ENCODE measurements at places on chromosomes 6 and 20.

DNA sequence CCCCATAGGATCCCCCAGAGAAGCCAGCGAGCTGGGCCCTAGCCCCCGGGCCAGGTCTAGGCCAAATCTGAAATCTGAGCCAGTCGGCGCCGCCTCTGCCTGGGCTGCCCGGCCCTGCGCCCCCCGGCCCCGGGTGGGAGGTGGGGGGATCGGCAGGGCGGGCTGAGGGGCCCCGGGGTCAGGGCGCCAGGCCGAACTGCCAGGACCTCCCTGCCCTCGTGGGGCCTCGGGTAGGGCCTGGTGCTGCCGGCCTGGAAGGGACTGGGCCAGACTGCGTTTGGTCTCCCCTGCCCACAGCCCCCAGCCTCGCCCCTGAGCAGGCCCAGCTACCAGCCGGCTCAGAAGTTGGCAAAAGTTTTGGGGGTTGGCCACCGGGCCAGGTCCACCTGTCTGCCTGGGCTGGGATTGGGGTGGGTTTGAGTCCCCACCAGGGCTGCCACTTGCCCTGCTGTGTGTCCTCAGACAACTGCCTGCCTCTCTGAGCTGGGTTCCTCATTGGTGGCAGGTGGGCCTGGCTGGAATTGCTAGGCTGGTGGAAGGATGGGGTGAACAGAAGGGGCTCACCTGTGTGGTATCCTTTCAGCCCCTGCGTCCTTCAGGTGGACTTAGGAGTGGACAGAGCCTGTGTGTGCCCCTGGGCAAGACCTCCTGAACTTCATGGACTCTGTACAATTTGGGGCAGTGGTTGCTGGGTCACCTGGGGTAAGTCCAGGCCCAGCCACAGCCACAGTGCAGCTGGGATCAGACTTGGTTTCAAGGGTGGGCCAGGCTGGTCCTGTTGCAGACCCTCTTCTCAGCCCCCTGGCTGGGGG, 801 bp downstream of the SRC start:
- no peak for DNase-seq

GRCh38 chr6:75458895-75459294, 34.7 kb downstream of the FILIP1 start:
- DNase-seq: no peak

DNA sequence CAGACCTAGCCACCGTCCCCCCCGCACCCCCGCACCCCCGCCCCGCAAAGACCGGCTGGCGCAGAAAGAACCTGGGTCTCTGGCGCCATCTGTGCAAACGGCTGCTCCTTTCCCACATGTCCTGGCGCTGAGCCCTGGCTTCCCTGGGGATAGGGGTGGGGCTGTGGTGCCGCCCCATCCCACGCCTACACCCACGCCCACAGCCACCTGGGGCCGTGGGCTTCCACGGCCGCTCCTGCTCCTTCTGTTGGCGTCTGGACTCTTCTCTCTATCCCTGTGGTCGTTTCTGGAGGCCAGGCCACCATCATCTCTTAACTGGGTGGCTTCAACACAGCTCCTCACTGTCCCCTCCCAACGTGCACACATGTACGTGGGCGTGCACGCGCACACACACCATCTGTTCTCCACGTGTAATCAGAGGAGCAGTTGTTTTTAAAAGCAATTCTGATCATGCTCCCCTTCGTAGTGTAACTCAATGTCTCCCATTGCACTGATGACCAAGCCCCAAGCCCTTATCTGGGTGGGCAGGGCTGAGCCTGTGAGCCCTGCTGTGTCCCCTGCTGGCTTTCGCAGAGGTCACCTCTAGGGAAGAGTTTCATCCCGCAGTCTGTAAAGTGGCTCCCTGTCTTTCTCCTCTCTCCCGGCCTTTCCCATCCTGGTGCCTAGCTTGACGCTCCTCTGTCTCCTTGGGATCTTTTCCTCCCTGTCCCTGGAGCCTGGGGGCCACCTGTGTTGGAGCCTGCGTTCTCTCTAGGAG, 31.9 kb upstream of the FAM83D start:
- DNase-seq: no peak

DNA sequence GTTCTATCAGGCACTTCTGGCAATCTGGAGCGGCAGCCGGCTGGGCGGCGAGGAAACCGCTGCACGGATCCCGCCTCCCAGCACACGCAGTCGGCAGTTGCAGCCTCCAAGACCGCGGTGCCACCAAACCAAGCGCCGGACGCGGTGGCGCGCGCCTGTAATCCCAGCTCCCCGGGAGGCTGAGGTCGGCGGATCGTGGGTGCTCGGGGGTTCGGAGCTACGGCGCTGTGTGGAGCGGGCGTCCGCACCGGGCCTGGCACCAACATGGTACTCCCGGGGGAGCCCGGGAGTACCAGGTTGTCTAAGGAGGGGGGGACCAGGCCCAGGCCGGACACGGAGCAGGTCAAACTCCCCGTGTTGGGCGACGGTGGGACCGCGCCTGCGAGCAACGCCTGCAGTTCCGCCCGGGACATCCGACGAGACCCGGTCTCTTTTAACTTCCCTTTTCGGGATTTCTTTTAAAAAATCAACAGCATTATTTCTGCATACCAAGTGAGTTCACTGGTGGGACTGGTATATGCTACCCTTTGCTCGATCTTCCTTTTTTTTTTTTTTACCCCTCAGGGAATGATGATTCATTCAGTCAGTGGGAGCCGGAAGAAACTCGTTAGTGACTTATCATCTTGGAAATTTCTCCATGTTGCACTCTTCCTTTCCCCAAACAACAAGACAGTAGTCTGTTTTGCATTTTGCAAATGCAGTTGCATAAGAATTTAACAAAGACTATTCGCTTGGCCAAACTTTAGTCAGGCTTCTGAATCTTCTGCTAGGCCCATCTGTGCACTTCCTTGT, 27.6 kb downstream of the ZNF311 start:
- peak; percentile 43 for DNase-seq

DNA sequence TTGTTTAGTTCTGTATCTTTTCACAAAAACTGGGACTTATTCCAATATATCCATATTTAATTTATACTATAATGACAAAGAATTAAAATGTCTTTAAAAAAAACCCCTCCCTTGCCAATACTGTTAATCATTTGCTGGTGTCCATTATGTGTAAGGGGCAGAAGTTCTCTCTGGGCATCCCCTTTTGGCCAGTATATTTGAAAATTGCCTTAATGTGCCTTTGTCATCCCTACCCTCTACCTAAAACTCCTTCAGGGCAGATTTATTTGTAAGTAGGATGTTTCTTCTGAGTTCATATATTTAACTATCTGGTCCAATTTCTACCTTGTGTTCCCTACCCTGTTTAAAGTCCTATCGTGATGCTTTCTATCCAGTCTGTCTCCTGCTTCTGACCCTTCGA, 62.9 kb downstream of the ARHGAP18 start:
- DNase-seq: no peak

- no peak for DNase-seq
These were observed 30.0 kb upstream of the FBXL4 start for GRCh38 chr6:98977671-98978292.

- DNase-seq: no peak
These were observed 212.7 kb downstream of the TMEM242 start for GRCh38 chr6:157110607-157111006.

DNA sequence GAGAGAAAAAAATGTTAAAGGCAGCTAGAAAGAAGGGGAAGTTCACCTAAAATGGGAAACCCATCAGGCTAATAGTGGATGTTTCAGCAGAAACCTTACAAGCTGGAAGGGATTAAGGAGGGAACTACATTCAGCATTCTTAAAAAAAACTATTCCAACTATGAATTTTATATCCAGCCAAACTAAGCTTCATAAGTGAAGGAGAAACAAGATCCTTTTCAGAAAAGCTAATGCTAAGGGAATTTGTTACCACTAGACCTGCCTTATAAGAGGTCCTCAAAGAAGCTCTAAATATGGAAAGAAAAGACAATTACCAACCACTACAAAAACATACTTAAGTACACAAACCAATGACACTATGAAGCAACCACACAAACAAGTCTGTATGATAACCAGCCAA, 59.2 kb upstream of the SLC35F1 start:
- no peak for DNase-seq

GRCh38 chr6:93416571-93417420, 2.6 kb downstream of the EPHA7 start:
- DNase-seq: peak; percentile 7

DNA sequence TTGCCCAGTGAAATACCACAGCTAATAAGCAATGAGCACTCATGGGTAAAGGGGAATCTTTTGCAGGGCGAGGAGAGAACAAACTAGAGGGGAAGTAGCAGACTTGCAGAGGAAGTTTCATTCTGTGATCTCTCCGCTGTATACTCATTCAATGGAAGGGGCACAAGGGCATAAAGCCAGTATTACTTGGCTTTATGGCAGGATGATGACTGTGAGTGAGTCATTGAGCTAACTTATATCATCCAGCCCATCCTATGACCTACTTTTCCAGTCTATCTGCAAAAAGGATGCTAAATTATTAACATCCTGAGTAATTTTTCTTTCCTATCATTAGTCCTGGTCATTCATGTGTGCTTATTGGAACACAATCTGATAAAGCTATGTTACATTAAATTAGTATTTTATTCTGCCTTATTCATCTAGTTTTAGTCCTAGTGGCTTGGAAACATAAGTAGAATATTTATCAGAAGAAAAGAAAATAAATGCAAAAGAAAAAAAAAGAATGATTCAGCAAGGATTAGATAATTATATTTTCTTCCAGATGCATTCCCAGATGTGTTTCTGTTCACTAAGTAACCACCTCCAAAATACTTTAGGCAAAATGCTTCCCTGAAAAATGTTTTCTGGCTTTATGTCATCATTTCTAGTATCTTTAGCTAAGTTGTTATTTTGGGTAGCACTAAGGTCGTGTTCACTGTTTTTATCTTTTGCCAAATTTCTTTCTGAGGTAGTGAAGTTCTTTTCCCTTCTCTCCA, 471.7 kb downstream of the CDKAL1 start:
- no peak for DNase-seq

GRCh38 chr6:160667639-160668481, 3.8 kb upstream of the LPA start:
- peak; percentile 57 for DNase-seq

- no peak for DNase-seq
These were observed 58.3 kb downstream of the HNF4A start for GRCh38 chr20:44413575-44414345.

DNA sequence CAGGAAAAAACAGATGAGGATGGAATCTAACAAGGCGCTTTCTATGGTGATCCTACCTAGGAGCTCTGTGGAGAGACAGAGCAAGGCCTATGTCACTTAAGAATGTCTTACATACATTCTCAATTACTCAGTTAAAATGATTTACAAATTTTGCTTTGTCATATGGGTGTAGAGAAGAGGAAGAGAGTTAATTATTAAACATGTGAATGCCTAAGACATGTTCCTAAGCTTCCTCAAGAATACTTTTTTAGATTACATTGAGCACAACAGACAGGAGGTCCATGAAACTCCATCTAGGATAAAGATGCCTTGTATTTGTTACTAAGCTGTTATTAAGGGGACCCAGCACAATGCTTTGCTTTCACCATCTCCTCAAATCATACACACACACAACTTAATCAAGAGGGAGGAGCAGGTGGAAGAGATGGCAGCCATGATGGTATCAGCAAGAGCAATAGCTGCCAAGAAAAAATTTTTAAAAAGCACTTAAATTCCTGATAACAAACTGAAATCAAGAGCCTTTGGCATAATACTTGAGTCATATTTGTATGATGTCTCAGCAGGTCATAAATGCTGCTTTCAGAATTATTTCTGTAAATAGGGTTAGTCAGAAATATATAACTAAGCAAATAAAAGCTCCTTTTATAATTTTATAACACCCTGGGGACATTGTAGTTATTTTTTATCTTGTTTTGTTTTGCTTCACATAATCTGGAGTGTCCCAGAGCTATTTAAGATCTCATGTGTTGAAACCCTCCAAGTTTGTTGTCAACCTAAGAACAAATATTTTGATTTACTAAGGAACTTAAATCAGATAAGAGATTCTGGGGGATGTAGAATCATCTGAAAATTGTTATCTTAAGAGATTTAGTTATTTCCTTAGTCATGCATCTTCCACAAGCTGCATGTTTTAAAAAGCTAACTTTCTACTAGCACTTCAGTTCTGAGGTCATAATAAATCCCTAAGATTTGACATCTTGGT, 70.0 kb upstream of the CD2AP start:
- DNase-seq: no peak

DNA sequence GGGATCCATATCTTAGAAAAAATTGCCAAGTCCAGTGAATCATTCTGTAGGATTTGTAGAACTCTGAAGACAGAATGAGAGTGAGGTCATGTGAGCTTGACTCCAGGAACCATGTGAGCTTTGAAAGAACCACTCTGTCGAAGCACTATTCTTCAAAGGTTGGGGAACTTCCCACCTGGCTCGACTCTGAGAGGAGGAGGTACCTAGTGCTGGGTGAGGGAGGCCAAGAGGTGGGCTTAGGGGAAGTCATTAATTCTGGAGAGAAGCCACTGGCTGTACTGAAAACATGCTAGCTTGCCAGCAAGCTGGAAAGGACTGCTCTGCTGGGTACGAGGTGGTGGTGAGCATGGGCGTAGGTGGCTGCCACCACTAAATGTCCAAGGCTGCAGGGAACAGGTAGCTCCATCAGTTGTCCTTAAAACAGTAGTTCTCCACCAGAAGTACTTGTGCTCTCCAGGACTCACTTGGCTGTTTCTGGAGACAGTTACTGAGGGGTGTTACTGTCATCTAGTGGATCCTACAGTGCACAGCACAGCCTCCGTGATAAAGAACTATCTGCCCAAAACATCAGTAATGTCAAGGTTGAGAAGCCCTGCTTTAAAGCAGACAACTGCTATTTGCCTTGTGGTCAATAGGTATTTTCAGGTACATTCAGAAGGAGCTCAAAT, 34.7 kb upstream of the SYNJ2 start:
- no peak for DNase-seq

- no peak for DNase-seq
These were observed 49.1 kb downstream of the TTI1 start for GRCh38 chr20:37984018-37984785.

GRCh38 chr6:41103847-41104246, 31.1 kb downstream of the NFYA start:
- DNase-seq: no peak

DNA sequence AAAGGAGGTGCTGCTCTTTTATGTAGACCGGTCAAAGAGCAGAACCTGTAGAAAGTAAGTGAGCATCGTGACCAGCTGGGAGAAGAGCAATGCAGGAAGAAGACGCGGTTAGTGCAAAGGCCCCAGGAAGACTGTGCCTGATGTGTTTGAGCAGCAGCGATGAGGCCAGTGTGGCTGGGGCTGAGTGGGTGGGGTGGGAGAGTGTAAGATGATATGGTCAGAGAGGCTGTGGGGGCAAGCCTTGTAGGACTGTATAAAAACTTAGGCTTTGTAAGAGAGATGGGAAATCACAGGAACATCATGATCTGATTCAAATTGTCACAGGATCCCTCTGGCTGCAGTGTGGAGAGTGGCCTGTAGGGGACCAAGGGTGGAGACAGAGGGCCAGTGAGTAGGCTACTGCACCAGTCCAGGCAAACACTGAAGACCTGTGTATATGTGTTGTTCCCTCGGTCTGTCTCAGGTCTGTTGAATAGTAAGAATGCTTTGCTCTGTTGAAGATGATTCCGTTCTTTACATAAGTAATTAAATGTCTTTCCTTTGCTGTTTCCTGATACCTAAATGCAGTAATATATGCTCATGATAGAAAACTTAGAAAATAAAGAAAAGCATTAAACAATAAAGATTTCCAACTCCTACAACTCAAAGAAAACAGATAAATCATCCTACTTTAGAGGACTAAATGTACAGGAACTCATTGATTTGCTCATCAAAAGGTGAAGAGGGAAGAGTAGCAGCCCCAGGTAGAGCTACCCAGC, 23.6 kb upstream of the WFDC2 start:
- DNase-seq: peak; percentile 54

All from activated CD4-positive, alpha-beta T cell treated with anti-CD3 and anti-CD28 coated beads for 48 hours (primary cell).